ENCODE measurements at places on chromosomes 6 and 20. TPM values are rescaled to one million over a fixed set of nuclear protein-coding genes. Genes with fewer than 3 reads are reported as not detected.

DNA sequence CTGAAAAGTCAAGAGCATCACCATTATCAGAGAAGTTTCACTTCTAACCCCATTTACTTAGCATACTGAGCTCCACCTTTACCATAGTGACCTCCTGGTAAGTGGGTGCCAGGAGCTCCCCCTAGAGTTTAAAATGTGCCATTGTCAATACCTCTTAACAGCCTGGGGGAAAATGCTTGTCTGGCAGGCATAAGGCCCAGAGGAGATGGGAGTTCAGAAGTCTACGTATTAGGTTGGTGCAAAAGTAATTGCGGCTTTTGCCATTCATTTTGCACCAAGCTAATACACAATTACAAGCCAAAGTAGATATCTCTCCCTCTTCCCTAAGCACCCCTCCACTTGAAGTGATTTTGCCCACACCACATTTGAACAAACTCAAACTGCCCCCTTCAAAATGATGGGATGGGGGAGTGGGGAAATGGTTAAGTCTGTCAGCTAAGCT, 919.0 kb downstream of the KIF16B start:
- DNase-seq, result no peak

- DNase-seq, result no peak
Observed at GRCh38 chr6:94349227-94349626, 929.9 kb upstream of the EPHA7 start.

DNA sequence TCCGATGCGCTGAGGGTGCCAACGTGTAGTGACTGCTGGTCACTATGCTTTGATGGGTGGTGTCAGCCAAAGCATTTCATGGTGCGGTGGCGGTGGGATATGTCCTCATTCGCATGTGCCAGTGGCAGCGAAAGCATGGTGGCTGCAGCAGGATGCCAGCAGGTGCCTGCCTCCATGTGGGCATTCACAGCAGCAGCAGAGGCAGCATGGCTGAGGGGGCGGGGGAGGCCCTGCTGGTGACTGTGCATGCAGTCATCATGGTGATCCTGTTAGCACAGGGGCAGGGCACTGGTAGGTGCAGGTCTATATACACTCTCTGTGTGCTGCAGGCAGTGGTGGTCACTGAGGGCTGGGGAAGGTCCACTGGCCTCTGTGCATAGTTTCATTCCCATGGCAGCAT, 22.0 kb downstream of the FIG4 start:
- DNase-seq, result no peak

DNA sequence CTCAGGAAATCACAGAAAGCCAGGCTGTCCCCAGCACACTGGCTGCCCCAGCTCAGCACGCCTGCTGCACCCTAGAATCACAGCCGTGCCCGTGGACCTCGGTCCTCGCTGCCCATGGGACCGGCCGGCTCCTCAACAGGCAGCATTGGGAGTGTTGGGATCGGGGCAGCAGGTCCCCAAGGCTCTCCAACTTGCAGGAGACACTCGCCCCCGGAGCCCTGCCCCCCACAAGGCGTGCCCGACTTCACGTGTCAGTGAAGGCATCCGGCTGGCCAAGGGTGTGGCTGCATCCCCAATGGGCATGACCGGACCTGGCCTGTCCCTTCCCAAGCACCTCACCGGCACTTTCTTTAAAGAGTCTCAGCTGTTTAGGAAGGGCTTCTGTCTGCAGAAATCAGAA, 3.0 kb upstream of the NTSR1 start:
- DNase-seq, result no peak

GRCh38 chr6:100850174-100850573, 31.0 kb downstream of the ASCC3 start:
- no peak for DNase-seq

- DNase-seq, result no peak
Observed at GRCh38 chr6:169051371-169051770, 202.3 kb downstream of the THBS2 start.

GRCh38 chr6:32114796-32115195, 5.7 kb upstream of the TNXB start:
- no peak for DNase-seq

GRCh38 chr6:45717715-45718114, 297.9 kb downstream of the CLIC5 start:
- DNase-seq, result no peak

GRCh38 chr6:93371756-93372155, 47.6 kb downstream of the EPHA7 start:
- no peak for DNase-seq

DNA sequence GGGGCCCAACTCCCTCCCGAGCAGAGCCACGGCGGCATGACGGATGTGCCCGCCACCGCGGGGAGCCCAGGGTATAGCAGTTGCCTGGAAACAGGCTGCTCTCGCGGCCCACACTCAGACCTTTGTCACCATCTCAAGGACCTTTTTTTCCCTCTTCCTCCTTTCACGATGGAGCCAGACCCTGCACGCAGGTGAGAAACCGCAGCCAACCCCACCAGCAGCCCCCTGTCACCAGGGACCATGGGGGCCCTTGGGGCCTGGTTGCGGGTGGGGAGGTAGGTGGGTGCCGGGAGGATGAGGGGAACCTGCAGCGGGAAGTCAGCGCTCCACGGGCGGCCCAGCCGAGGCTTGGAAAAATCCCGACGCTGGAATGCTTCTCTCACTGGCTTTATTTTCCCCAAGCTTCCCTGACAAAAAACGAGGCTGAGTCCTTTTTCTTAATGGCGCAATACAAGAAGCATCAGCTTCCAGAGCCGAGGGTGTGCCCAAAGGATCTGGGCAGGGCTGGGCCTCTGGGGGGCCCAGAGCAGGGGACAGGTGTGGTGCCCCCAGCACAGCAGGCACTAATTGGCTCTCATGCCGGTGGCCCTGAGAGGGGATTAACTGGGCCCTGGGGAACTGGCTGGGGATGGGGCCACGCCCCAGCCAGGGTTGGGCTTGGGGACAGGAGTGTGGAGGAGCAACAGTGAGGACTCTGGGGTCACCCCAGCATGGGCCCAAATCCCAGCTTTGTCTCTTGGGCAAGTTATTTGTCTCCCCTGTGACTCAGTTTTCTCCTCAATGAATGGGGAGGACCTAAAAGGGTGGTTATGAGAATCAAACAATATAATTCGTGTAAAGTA, 23.9 kb downstream of the NOL4L start:
- DNase-seq, result no peak

- no peak for DNase-seq
Observed at GRCh38 chr6:21115111-21115510, 478.4 kb upstream of the SOX4 start.

GRCh38 chr20:8815208-8815607, 253.7 kb upstream of the PLCB4 start:
- DNase-seq, result no peak

DNA sequence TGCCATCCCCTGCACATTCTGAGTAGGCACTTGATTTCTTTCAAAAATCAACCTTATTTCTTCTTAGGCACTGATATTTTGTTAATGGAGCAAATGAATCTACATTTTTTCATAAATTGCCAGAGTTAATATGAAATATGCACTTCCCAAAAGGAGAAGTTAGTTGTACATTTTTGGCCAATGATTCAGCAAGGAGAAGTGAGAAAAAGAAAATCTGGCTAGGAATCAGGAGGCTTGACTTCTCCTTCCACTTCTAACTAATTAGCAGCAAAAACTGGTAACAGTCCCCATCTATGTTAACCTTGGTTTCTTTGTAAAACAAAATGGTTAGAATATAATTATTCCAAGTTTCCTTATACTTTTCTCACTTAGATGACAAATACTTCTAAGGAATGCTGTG, 7.0 kb upstream of the DSE start:
- no peak for DNase-seq

DNA sequence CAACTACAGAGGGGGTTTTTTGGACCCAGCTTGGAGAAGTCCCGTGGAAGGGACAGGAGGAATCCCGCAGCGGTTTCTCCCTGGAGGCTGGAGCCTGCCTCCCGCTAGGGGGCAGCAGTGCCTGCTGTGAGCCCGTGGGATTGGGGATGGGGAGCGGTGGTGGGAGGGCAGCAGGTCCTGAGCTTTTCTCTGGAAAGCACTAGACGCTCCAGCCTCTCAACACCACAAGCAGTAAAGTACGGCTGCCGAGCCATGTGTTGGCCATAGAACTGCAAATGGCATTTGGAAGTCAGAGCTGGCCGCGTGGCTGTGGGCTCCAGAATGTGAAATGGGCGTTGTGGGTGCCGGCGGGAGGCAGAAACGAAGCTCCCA, 47.8 kb downstream of the GMPR start:
- peak; percentile 8 for DNase-seq

DNA sequence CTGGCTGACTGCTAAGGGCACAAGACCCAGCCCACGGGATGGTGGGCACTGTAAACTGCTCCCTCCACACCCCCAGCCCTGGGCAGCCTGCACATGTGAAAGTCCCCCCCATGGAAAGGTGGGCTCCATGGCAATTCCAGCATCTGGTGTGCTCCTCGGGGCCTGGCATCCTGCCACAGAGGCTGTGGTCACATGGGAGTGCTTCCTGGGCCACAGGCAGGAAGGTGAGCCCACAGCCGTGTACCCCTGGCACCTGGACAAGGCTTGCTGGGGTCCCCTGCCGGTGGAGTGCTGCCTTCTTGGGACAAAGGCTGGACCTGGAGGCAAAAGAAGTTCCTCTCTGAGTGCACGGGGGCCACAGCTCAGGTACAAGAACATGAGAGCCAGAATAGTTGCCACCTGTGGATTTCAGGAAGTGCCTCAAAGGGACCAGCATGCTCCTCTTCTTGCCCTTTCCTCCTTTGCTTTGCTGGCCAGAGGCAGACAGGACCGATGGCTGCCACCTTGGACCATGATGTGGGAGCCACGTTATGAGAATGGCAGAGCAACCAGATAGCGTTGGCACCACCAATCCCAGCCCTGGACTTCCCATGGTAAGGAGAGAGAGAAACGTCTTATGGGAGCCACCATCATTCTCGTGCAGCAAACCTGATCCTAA, 120.2 kb upstream of the MLN start:
- DNase-seq, result no peak

- no peak for DNase-seq
Observed at GRCh38 chr6:132623106-132623845, 799 bp downstream of the TAAR2 start.

DNA sequence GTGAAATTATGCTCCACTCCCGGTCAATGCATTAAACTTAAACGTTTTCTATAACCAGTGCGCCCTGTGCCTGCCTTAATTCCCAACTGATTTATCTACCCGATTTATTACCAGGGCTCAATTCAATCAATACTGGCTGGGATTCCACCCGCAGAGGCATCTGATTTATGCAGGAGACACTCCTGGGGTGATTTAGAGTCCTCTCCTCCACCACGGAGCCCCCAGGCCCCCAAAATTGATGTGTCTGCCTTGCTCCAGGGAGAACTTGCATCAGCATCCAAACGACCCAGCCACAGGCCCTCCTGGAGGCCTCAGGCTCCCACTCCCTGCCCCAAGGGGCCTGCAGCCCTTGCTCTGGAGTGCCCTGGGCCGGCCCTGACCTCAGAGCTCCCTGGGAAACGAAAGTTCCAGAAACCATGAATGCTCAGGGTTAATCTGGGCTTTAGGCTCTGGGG, 29.5 kb downstream of the ANKRD60 start:
- DNase-seq, result no peak

DNA sequence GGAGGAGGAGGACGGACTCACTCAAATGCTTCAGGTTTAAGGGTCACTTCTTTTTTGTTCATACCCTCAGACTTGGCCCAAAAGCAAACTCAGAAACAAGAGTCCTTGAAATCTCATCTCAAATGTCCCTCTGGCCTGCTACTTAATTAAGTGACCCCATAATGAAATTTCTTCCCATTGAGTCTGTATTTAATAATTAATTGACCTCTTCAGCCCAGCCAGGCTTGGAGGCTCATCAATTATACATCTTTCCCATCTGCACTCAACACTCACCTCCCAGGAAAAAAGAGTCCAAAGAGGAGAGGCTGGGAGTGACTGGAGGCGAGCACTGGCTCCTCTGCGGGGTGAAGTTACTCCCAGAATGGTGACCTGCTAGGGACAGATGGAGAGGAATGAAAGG, 90.5 kb upstream of the EYA2 start:
- no peak for DNase-seq

DNA sequence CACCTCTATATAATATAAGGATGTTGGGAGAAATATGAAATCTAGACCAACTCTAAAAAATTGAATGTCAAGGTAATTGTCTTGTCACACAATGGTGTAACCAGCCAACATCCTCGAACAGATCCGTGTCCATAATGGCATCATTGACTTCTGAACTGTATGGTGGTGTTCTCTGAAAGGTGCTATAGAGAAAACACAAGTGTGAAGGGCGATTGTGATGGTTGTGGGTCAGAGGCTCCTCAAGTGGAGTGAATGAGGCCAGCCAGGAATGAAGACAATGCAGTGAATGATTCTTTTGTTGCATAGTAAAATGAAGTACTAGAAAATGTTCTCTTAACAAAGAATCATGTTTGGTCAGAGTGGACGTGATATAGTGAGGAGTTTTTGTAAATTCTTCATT, 58.3 kb downstream of the CARMIL1 start:
- no peak for DNase-seq

- DNase-seq, result no peak
Observed at GRCh38 chr20:31652917-31653396, 15.2 kb downstream of the COX4I2 start.

GRCh38 chr6:108768166-108768555, 80.1 kb upstream of the ARMC2 start:
- no peak for DNase-seq

DNA sequence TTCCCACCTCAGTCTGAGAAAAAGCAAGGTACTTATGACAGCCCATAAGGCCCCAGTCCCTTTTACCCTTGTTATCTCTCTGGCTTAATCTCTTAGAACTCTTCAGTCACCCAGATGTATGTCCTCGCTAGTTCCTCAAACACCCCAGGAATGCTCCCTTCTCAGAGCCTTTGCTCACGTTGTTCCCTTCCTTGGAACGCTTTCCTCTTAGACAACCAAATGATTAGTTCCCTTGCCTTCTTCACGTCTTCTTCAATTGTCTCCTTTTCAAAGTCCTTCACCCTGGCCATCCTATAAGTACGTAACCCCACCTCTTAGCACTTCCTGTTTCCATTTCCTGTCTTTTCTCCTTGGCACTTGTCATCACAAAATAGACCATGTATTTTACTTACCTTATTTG, 1.1 kb upstream of the APOBEC2 start:
- no peak for DNase-seq

GRCh38 chr6:156970595-156971112, 193.5 kb downstream of the ARID1B start:
- DNase-seq, result no peak

The BPIFB2 gene
- not detected for total RNA-seq

The ASCC3 gene
- total RNA-seq, result 70.1 TPM

The TFAP2D gene
- not detected for total RNA-seq

The ZNF311 gene
- 0.80 TPM for total RNA-seq

The ACTL10 gene
- total RNA-seq, result 3.7 TPM

The ZBTB46 gene
- total RNA-seq, result 1.2 TPM

The VNN1 gene
- not detected for total RNA-seq

The C20orf144 gene
- 0.29 TPM for total RNA-seq

The PCIF1 gene
- 28.5 TPM for total RNA-seq

The ARFGAP1 gene
- total RNA-seq, result 102 TPM

The DZANK1 gene
- total RNA-seq, result 1.1 TPM

The SCRT2 gene
- not detected for total RNA-seq

The CST4 gene
- not detected for total RNA-seq

The BCLAF1 gene
- 237 TPM for total RNA-seq

The NKX2-4 gene
- total RNA-seq, result not detected

The EGFL8 gene
- 9.1 TPM for total RNA-seq

Data from activated T-helper 1 cell treated with anti-CD3 and anti-CD28 coated beads, Interleukin-12 subunit alpha, Interleukin-12 subunit beta, Interleukin-2, Interleukin-4 antibody, amounts not matched to agents 30 ng/mL and 10 ng/mL and 1 ng/mL, durations not matched to agents 14 hours and 24 hours and 36 hours (primary cell).